ENCODE measurements at places on chromosomes 1 and 21.

- DNase-seq = no peak
Measured at GRCh38 chr1:193762236-193762635, 575.8 kb upstream of the B3GALT2 start.

DNA sequence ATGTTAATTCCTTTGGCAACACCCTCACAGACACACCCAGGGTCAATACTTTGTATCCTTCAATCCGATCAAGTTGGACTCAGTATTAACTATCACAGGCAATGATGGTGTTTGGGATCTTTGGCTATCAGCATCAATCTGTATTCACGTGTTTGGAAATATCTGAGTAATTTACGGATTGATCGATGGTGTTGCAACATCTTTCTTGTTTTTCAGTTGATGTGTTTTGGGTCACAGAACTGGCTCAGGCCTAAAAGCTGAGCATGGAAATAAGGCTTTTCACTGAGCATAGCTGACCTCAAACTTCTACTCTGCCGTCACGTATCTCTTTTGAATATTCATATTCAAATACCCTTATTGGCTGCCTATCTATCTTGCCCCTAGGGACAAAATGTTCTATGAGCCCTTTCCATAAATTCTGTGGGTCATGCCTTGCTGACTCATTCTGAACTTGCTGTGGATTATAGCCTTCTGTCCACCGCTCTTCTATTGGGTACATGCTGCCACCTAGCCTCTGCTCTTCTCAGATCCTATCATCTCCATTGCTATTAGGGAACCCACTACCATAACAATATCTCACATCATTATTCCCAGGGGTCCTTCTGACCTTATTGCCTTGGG is 156.0 kb downstream of the PDE4B start:
- DNase-seq = no peak

DNA sequence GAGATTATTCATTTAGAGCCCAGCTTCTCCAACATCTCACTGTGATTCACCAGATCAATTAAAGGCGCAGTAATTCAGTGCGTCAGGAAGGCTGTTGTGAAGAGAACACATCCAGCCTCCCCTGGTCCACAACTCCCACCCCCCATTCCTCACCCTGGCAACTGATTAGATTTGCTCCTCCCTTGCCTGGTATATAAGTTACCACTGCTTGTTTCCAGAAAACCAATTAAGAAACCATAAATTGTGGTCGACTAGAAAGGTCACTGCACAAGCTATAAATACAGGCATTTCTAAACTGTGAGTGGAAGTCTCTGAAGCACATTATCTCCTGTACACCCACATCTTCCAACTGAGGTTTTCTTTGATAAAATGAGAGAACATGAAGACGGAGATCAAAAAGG is 41.9 kb downstream of the FAM163A start:
- DNase-seq = no peak

DNA sequence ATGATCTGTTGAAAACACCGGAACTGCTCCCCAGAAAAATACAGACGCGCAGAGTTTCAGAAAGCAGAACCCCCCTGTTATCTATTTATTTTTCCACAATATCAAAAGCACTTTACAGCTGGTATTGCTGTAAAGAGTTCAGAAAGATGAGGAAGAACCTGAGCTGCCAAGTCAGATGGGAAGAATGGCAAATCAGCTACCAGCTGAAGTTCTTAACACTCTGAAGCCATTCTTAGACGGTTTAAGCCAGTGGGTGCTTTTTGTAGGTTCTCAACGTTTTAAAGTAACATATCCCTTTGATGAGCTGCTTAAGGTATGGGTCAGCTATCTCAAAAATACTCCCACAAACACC is 714 bp upstream of the AKIRIN1 start:
- no peak for DNase-seq

- no peak for DNase-seq
Measured at GRCh38 chr1:45767035-45767434, 16.6 kb upstream of the IPP start.

GRCh38 chr1:85406887-85407533 is 57.9 kb downstream of the DDAH1 start:
- peak; percentile 95 for DNase-seq

GRCh38 chr1:90220941-90221693 is 226.2 kb downstream of the ZNF326 start:
- no peak for DNase-seq

GRCh38 chr1:25458541-25459298 is 28.0 kb downstream of the MACO1 start:
- DNase-seq = no peak

- DNase-seq = no peak
Measured at GRCh38 chr1:209344156-209344555, 239.4 kb upstream of the CAMK1G start.

- DNase-seq = no peak
Measured at GRCh38 chr1:215793180-215793579, 226.1 kb downstream of the KCTD3 start.

GRCh38 chr1:223334156-223334555 is 29.8 kb downstream of the SUSD4 start:
- no peak for DNase-seq

GRCh38 chr1:62420214-62420613 is 16.6 kb upstream of the USP1 start:
- no peak for DNase-seq

DNA sequence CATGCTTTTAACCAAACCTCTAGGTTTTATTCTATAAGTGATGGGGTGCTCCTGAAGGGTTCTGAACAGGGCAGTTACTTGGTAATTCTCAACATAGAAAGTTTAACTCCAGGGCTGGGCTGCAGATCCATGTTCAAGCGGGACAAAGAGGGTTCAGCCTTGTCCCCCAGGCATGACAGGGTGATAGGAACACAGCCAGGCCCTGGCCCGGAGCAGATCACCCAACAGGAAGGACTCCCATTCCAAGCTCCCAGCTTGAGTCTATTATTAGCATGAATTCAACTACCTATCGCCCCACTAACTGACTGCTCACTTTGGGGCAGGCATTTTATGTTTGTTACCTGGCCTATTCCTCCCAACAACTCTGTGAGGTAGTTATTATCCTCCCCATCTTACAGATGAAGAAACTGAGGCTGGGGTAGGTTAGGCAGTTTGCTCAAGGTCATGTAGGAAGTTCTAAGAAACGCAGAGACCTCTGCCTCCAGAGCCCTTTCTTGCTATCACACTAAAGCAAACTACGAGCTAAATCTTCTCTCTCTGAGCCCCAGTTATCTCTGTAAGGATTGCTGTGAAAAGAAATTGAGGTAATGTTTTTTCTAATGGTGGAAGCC is 14.5 kb downstream of the ASAP3 start:
- DNase-seq = no peak

DNA sequence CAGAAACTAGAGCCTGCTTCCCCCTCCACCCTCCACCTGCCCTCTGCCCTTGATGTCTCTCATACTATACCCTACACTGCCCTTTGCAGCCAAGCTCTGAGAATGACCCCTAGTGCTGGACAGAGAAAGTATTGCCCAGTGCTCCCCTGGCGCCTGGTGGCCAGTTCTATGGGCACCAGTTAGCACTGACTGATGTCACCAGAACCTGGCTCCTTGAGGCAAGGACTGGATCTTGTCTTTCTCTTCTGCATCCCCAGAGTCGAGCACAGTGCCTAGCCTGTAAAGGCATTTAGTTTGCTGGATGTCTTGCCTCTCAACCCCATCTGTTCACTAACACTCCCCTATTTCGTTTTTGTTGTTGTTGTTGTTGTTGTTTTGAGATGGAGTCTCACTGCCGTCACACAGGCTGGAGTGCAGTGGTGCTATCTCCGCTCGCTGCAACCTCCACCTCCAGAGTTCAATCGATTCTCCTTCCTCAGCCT is 5.9 kb downstream of the PHLDA3 start:
- DNase-seq = no peak

- DNase-seq = no peak
Measured at GRCh38 chr1:167165948-167166689, 54.6 kb upstream of the POU2F1 start.

GRCh38 chr1:89198491-89199072 is at the start of gene GBP4:
Gene GBP4 (minus strand): TSS chr1:89198942. CDS start chr1:89198834, 108 bp downstream.
- no peak for DNase-seq

GRCh38 chr1:241485145-241485544 is 34.4 kb downstream of the FH start:
- DNase-seq = no peak

GRCh38 chr1:15682936-15683341 is 1.2 kb upstream of the PLEKHM2 start:
- DNase-seq = no peak

- DNase-seq = no peak
Measured at GRCh38 chr1:26618561-26618960, 77.3 kb upstream of the ARID1A start.

GRCh38 chr1:23216771-23217420 is 406 bp downstream of the HTR1D start:
- DNase-seq = no peak

DNA sequence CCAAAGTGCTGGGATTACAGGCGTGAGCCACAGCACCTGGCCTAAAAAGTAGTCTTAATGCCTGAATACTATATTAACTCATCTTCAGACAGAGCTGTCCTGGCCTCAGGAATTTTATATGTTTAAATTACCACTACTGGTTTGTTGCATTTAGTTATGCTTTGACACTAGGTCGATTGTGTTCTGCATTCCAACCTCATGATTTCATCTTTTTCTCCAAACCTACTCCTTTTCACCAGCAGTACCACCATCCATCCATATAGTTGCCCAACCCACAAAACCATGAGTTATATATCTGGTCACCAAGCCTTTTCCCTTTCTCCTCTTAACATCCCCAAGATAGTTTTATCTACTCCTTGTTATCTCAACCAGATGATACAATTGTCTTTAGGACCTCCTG is 22.6 kb downstream of the FMO5 start:
- DNase-seq = no peak

GRCh38 chr1:115839029-115839678 is 1.8 kb downstream of the NHLH2 start:
- DNase-seq = no peak

DNA sequence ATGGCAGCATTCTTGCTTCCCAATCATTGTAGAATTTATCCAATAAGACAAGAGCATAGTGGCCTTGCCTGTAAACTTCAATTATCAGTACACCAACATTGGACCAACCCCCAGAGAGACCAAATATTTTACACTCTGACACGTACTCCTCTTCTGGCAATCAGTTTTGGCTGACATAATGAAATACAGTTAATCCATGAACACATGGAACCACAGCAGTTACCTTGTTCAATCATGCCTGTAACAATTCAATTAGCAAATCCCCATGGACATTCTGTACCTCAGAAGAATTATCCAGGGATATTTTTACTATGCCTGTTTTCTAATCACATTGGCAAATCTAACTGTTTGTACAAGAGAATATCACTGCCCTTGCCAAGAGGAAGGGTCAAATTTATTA is 2162.0 kb downstream of the MRPL39 start:
- no peak for DNase-seq

GRCh38 chr1:55524006-55524405 is 308.8 kb upstream of the USP24 start:
- DNase-seq = no peak

DNA sequence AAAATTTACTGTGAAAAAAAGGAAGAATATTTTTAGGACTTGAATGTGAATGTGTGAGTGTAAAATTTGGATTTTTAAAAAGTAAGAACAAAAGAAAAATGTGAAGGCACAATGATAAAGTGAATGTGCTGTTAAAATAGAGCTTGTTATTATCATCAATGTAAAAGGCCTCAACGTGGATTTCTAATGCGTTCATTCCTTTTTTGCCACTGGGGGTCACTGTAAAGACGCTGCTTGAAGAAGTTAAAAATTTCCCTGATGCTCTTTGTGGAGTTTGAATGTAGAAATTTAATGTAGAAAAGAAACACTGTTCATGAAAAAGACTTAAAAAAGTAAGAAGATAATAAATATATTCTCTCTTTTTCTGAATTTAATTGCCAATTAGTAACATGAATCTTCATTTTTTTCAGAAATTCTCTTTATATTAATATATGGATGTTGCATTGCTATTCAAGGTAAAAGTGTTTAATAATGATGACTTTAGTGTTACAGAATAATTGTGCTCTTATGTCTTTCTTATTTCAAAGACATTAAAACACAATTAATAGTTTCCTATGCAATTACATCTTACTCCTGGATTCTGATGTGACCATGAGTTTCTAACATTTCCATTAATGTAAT is 161.5 kb downstream of the DNM3 start:
- peak; percentile 42 for DNase-seq

- DNase-seq = no peak
Measured at GRCh38 chr1:172662464-172663109, 3.7 kb downstream of the FASLG start.

GRCh38 chr1:243943671-243944428 is 93.8 kb upstream of the AKT3 start:
- DNase-seq = no peak

DNA sequence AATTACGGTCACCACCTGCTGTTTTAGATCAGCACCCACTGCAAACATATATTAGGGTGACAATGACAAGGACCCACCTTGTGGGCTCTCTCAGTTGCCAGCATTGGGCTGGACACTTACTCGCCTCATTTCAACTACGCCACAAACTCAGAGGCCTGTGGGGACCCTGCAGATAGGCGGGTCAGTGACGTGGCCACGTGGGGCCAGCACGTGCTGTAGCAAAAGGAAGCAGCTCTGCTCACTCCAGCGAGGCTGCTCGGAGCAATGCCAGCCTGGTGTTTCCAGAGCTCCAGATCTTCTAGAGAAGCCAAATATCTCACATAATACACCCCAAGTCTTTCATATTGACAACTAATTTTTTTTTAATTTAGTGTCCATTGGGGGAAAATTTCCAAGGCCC is 76.7 kb upstream of the TMEM51 start:
- DNase-seq = no peak

DNA sequence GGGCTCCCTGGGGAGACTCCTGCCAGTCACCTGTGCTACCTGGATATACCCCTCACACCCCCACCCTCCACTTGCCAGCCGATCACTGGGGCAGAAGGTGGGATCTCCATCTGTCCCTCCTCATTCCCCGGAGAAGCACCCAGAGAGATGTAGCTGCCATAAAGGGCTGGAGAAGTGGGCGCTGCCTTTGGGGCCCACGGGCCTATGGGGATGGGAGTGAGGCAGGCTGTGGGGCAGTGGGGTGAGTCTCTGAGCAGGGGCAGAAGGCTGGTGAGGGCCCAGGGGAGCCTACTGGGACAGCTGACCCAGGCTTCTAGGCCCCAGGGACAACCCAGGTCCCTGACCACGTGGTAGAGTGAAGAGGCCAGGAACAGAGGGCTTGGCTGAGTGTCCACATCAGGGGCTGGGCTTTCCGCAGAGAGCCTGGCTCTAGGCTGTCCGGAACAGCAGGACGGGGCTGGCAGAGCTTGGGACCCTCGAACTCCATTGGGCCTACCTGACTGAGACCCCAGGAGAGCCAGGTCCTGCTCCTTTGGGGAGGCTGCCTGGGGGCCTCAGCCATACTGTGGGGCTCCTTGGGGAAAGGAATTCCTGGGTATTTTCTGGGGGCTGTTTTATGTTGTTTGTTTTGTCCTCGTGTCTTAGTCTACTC is 205.9 kb upstream of the VAMP3 start:
- no peak for DNase-seq

- DNase-seq = no peak
Measured at GRCh38 chr1:83509301-83509781, 489.6 kb downstream of the TTLL7 start.
